ENCODE measurements at places on chromosomes 6 and 20.

- DNase-seq = no peak
Observed at GRCh38 chr6:156852147-156852857, 75.1 kb downstream of the ARID1B start.

GRCh38 chr6:133467982-133468380, 226.8 kb downstream of the EYA4 start:
- no peak for DNase-seq

DNA sequence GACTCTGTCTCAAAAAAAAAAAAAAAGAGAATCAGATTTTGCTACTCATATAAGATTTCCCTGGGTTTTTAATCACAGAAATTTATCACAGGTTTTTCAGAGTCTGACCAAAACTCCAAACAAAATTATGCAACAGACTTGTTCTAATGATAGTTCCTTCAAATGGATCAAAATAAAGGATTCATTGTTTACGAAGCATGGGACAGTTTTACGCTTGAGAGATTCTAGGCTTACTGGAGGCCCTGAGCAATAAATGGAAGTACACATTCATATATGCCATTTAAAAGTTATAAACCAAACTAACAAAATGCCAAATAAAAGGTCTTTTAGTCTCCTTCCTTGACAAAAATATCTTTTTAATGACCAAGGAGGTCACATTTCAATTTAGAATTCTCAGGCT, 245.1 kb upstream of the KCNQ5 start:
- DNase-seq = no peak

DNA sequence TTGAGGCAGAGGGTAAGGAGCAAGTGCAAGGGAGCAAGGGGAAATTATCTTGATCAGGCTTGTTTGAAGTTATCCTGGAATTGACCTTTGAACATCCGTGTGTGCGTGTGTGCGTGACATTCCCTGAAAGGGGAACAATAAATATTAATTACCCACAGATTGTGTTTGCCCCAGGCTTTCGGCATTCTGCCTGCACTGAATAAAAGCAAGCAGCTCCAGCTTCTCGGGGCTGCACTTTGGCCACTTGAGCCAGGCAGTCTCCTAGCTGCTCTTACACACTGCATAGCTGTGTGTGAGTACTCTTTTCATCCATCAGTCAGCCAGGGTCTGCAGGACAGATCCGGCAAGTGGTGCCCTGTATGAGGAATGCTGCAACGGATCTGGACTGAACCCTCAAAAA, 107.7 kb upstream of the BTN3A2 start:
- no peak for DNase-seq
